ENCODE measurements at places on chromosomes 5 and 9. TPM values are rescaled to one million over a fixed set of nuclear protein-coding genes. Genes with fewer than 3 reads are reported as not detected.
A peak's percentile ranks its signal among the peaks of the same experiment; 100 is the strongest.

DNA sequence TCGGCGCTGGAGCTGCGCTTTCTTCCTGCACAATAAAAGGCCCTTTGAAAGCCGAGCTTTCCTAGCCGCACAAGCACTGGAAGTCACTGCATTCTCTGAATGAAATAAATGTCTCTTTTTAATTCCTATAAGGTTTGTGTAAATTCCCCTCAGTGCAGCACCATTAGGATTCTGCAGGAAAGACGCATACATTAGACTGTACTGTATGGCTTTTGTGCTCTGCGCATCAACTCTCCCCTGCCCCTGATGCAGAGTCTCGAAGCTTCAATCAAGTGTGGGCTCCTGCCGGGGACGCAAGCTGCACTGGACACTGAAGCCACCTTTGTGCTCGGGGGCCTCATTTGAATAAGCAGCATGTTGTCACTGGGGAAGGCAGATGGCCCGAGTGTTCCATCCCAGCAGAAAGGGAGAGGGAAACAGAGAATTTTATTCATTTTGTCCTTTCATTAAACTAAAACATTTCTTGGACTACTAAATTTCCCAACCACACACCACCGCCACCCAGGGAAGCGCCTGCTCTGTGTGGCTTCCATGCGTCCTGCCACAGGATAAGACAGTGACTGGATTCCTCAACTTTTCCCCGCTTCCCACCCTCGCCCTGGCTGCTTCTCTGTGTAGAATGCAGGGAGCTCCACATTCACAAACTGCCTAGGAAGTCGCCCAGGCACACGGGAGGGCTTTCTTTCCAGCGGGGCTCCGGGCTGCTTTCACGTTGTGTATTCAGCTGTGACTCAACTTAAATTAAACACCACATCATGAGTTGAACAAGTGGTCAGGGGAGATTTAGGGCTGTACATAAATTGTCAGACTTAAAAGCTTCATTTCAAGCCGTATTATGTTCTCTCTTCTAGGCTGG, 635.4 kb downstream of the IRX1 start:
- no peak for DNase-seq
- no peaks in the 10 kb centered on the region for H3K27me3 ChIP-seq
- H3K4me3 ChIP-seq: no peak overlapping the region
- H3K36me3 ChIP-seq: no peaks in the 10 kb centered on the region
- no peak overlapping the region for H3K27ac ChIP-seq

- no peaks in the 10 kb centered on the region for H3K27me3 ChIP-seq
- H3K4me3 ChIP-seq: no peak overlapping the region
- no peaks in the 10 kb centered on the region for H3K36me3 ChIP-seq
- no peak overlapping the region for H3K27ac ChIP-seq
- no peak for DNase-seq
These were observed 26.6 kb downstream of the MYO10 start for GRCh38 chr5:16909464-16909863.

- DNase-seq: no peak
- H3K27ac ChIP-seq: no peak overlapping the region
- H3K4me3 ChIP-seq: no peak overlapping the region
- no peaks in the 10 kb centered on the region for H3K4me1 ChIP-seq
- no peaks in the 10 kb centered on the region for H3K27me3 ChIP-seq
- H3K36me3 ChIP-seq: no peaks in the 10 kb centered on the region
These were observed 627.1 kb downstream of the EFNA5 start for GRCh38 chr5:107043665-107044064.

DNA sequence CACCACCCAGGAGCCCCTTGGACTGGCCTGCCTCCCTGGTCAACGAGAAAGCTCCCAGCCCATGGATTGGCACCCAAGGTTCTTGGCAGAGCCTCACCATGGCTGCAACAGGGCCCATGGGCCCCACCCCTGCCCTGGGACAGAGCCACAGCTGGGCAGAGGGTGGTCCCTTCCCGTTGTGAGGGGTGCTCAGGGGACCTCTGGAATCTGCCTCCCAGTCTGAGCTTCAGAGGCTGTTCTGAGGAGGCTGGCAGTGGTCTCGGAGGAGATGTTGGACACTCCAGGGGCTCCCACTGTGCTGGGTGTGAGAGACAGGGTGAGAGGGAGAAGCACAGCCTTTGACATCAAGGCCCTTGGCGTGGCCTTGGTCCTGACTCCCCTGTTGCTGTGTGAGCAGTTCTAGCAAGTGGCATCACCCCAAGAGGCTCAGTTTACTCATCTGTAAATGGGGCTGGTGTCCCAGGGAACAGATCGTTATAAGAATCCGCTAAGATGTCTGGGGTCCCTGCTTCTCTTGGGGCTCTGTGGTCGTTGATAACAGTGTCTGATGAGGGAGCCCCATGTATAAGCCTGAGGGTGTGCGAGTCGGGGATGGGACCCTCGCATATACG, 33.0 kb downstream of the LHX3 start:
- no peaks in the 10 kb centered on the region for H3K36me3 ChIP-seq
- H3K27me3 ChIP-seq: no peaks in the 10 kb centered on the region
- H3K4me3 ChIP-seq: no peak overlapping the region
- DNase-seq: no peak
- no peak overlapping the region for H3K27ac ChIP-seq

STPG3 gene
- not detected for total RNA-seq

GRCh38 chr5:72600391-72600981, 93.3 kb upstream of the ZNF366 start:
- H3K4me1 ChIP-seq: no peaks in the 10 kb centered on the region
- no peak overlapping the region for H3K4me3 ChIP-seq
- no peak for DNase-seq
- H3K36me3 ChIP-seq: no peaks in the 10 kb centered on the region
- H3K27ac ChIP-seq: no peak overlapping the region

DNA sequence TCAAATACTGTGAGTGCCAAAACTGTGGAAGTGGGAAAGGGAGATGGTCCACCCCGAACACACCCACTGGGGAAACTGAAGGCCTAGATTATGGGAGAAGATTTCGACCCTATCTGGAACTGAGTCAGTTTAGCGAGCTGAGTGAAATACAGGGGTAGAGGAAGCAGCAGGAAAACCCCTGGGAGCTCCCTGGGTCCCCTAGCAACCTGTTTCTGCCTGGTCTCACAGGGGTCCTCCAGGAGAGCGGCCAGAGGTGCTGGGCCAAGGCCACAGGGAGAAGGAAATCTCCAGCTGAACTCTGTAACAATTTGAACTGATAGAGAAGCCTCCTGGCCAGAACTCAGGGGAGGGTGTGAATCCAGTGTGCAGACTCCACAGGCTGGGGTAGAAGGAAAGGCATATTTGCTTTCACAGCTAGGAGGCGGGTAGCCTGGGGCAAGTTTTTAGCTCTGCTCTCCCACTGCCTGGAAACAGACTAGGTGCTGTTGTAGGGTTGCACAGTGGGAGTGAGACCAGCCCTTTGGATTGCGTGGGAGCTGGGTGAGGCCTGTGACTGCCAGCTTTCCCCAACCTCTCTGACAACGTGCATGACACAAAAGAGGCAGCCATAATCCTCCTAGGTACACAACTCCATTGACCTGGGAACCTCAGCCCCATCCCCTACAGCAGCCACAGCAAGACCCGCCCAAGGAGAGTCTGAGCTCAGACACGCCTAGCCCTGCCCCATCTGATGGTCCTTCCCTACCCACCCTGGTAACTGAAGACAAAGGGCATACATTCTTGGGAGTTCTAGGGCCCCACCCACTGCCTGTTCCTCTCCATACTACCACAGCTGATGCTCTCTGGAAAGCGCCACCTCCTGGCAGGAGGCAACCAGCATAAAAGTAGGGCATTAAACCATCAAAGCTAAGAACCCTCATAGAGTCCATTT, 78.8 kb upstream of the GPBP1 start:
- H3K27ac ChIP-seq: no peak overlapping the region
- no peaks in the 10 kb centered on the region for H3K4me1 ChIP-seq
- DNase-seq: peak; percentile 78

PCDHA9 gene
- 0.36 TPM for total RNA-seq

DNA sequence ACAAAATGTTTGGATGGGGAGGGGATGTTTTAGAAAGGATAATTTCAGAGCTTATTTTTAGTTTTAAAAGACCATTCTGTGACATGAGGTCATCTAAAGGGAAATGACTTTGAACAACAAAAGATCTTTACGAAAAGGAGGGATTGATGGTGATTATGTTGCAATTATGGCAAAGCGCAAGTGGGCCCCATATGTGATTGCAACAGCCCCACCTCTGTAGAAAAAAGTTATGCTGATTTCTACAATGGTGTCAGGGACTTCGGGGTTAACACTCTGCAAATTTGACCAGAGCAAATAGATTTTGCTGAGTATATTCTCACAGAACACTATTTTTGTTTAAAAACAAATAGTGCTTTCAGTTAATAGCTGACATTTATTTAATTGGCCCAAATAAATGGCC, 312.8 kb downstream of the NSG2 start:
- no peaks in the 10 kb centered on the region for H3K27me3 ChIP-seq
- no peak overlapping the region for H3K27ac ChIP-seq
- no peak overlapping the region for H3K4me3 ChIP-seq
- H3K36me3 ChIP-seq: no peaks in the 10 kb centered on the region
- no peaks in the 10 kb centered on the region for H3K4me1 ChIP-seq
- no peak for DNase-seq

- no peak overlapping the region for H3K27ac ChIP-seq
- H3K4me1 ChIP-seq: no peaks in the 10 kb centered on the region
- no peak overlapping the region for H3K4me3 ChIP-seq
- no peaks in the 10 kb centered on the region for H3K36me3 ChIP-seq
These were observed 33.1 kb downstream of the CNTRL start for GRCh38 chr9:121107881-121108280.

DNA sequence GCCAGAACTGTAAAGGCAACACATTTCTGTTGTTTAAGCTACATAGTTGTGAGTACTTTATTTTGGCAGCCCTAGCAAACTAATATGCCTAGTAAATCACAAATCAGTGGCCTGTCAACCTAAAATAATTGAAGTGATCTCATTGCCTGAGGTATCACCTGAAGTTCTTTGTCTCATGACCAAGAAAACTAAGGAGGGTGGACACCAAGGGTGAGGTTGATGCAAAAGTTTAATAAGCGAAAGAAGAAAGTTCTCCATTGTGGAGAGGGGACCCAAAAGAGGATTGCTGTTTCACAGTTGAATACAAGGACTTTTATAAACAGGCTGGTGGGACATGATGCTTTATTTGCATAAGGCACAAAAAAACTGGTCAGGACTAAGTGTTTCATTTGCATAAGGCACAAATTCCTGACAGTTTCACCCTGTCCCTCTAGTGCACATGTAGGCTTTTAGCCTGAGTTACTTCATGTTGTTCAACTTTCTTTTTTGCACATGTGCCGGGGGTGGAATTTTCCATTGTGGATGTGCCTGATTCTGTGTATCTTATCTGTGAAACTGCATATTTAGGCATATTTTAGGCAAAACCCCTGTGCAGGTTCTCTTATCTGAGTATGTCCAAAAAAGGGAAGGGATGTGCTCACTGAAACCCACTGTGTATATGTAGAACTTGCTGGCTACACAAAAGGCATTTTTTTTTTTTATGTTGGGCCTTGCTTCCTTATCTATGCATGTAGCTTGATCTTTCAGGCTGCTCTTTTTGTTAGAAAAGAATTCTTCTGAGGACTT, 108.6 kb upstream of the RAI14 start:
- peak overlapping the region; percentile 54 for H3K27ac ChIP-seq
- H3K4me3 ChIP-seq: no peak overlapping the region
- no peaks in the 10 kb centered on the region for H3K36me3 ChIP-seq

- no peaks in the 10 kb centered on the region for H3K36me3 ChIP-seq
- peak; percentile 17 for DNase-seq
- no peaks in the 10 kb centered on the region for H3K27me3 ChIP-seq
- H3K4me3 ChIP-seq: no peak overlapping the region
- no peaks in the 10 kb centered on the region for H3K4me1 ChIP-seq
These were observed 63.7 kb upstream of the CXCL14 start for GRCh38 chr5:135642488-135642870.

INSL4 gene
- not detected for total RNA-seq

GRCh38 chr5:88826646-88827585, 56.1 kb downstream of the MEF2C start:
- H3K27ac ChIP-seq: no peak overlapping the region
- no peaks in the 10 kb centered on the region for H3K27me3 ChIP-seq
- no peaks in the 10 kb centered on the region for H3K36me3 ChIP-seq
- H3K4me3 ChIP-seq: no peak overlapping the region
- H3K4me1 ChIP-seq: peaks cover 5% of the 10 kb centered on the region
- DNase-seq: no peak

DNA sequence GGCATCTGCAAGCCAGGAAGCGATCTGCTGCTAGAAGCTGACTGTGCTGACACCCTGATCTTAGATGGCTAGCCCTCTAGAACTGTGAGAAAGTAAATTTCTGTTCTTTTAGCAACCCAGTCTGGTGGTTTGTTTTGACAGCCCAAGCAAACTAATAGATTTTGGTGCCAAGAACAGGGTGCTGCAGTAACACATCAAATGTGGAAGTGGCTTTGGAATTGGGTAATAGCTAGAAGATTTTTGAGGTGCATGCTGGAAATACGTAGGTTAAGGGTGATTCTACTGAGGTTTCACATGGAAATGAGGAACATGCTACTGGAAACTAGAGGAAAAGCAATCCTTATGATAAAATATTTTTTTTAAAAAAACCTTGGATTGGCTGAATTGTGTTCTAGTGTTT, 153.5 kb upstream of the SH3GL2 start:
- no peak overlapping the region for H3K4me3 ChIP-seq
- no peaks in the 10 kb centered on the region for H3K4me1 ChIP-seq
- no peaks in the 10 kb centered on the region for H3K36me3 ChIP-seq
- no peak for DNase-seq
- no peaks in the 10 kb centered on the region for H3K27me3 ChIP-seq
- H3K27ac ChIP-seq: no peak overlapping the region

NMUR2 gene
- total RNA-seq: not detected

DNA sequence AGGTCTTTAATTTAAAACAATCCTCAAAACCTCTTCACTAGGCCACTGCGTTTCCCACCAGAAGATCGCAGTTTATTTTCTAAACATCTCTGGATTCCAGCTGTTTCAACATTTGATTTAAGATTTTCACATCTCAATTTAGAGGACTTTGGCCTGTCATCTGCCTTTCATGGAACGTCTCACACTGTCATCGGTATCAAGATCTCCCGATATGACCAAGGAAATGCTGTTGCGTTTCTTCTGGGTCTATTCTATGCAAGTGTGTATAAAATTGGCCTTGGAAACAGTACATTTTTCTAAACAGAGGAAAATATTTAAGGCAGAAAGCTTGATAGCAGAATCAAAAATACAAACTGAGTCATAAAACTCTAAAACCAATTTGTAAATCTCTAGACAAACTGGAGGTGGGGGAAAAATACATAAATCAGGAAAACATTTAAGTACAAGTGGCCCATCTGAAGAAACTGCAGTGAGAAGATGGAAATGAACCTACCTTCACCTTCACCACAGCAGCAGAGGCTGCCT, 53.6 kb upstream of the SIMC1 start:
- H3K4me3 ChIP-seq: no peak overlapping the region
- peaks cover 4% of the 10 kb centered on the region for H3K4me1 ChIP-seq
- no peak for DNase-seq
- H3K27ac ChIP-seq: no peak overlapping the region

MYOT gene
- total RNA-seq: not detected

AP3B1 gene
- 50.0 TPM for total RNA-seq

DNA sequence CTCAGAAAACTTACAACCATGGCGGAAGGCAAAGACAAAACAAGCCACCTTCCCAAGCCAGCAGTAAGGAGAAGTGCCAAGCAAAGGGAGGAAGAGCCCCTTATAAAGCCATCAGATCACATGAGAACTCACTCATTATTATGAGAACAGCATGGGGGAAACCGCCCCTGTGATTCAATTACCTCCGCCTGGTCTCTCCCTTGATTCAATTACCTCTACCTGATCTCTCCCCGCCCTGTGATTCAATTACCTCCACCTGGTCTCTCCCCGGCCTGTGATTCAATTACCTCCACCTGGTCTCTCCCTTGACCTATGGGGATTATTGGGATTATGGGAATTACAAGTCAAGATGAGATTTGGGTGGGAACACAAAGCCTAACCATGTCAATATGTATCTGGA, 467.3 kb upstream of the FTMT start:
- H3K27me3 ChIP-seq: no peaks in the 10 kb centered on the region
- no peaks in the 10 kb centered on the region for H3K36me3 ChIP-seq
- no peak overlapping the region for H3K4me3 ChIP-seq
- H3K4me1 ChIP-seq: no peaks in the 10 kb centered on the region
- H3K27ac ChIP-seq: no peak overlapping the region
- no peak for DNase-seq

Data from H1 (cell line).